ENCODE measurements at places on chromosomes 16 and 17. TPM values are rescaled to one million over a fixed set of nuclear protein-coding genes. Genes with fewer than 3 reads are reported as not detected.

ADCY7 gene
- total RNA-seq, result 10.5 TPM

PRPF8 gene
- 92.8 TPM for total RNA-seq

PKMYT1 gene
- total RNA-seq, result 57.5 TPM

PTX4 gene
- not detected for total RNA-seq

TEKT3 gene
- total RNA-seq, result not detected

SUPT6H gene
- 20.8 TPM for total RNA-seq

SPATA32 gene
- not detected for total RNA-seq

All from M059J (cell line).